Ammon's horn (tissue), 1 donor: ENCODE measurements at places on chromosomes 3 and 15.
A peak's percentile ranks its signal among the peaks of the same experiment; 100 is the strongest.

DNA sequence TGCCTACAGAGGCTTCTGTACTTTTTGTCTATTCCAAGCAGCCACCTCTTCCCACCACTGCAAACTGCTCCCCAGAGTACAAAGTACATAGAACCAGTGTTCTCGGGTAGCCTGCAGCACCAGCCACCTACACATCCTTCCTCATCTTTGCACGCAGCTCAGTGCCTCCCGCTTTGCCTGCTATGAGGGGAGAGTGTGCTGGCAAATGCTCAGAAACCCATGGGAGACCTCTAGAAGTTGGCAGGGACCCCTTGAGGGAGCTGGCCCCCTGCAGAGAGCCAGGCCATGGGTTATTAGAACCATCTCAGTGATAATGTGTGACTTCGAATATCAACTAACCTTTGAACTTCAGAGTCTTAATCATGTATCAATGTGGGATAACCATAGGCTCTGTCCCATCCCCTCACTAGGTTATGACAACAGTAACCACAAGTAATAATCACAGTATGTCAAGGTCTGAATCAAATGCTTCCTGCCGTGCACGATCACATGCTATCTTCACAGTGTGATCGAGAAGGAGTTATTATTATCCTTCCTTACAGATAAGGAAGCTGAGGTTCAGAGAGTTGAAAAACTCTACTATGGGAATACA lies 22.8 kb upstream of the SMAD3 start:
- DNase-seq, result peak; percentile 62

GRCh38 chr15:26945046-26945445 lies 25.9 kb upstream of the GABRG3 start:
- DNase-seq, result no peak

- DNase-seq, result no peak
Measured at GRCh38 chr3:127425505-127426443, 137.9 kb upstream of the PRR20G start.

- DNase-seq, result no peak
Measured at GRCh38 chr15:25789616-25789999, 73.5 kb downstream of the ATP10A start.

DNA sequence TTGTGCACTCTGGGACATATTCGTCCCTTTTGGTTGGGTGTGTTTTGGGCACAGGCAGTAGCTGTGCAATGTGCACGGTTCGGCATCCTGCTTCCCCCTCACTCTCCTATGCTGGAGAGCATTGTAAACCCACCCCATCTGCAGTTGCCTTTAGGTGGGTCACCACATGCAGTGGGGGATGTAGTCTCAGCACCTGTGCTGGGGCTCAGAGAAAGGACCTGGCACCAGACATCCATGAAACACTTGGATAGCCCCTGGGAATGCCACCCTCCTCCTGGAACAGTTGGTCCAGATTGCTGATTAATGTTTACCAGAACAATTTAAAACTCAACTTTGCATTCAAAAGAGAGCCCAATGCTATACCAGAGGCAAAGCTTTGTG lies 123.9 kb upstream of the MEF2A start:
- no peak for DNase-seq

- DNase-seq, result no peak
Measured at GRCh38 chr3:52440671-52441070, 4.2 kb downstream of the SEMA3G start.

DNA sequence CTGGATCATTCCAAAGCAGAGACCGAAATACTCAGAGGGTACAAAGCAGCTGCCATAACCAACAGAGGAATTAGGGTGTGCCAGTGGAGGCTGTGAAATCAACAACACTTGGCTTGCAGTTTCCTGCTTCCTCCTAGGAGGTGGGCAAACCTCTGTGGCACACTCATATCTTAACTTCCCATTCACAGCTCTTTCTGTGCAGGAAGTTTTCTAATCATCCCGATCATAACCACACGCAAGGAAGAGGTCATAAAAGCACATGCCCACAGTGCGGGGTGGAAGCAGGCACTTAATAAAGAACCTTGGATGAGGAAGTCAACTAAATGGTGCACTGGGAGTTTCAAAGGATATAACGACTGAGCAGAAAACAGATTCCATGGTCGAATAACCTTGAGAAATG lies 5.1 kb downstream of the SCAMP2 start:
- DNase-seq, result peak; percentile 62

DNA sequence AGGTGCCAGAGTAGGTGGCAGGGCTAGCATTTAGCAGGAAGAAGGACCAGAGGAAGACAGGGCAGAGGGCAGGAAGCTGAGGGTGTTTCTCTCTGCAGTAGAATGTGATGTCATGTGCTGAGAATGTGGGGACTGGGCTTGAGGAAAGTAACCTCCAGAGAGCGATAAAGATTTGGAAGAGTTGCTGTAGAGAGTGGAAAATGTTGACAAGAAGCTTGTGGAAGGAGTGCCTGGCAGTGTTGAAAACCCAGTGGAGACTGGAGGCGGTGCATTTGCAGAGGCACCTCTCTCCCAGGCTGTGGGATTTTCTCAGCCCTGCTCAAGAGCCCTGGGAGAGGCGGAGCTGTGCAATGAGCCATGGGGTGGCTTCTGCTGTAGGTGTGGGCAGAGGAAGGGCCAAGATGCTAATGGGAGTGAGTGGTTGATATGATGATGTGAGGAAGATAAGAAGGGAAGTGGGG lies 54.8 kb downstream of the MESD start:
- DNase-seq, result no peak
